ENCODE measurements at places on chromosomes 5 and 9.

GRCh38 chr5:73180566-73180965, 7.6 kb downstream of the TMEM174 start:
- DNase-seq, result no peak

GRCh38 chr5:72282878-72283277, 37.2 kb downstream of the MRPS27 start:
- DNase-seq, result peak; percentile 53

DNA sequence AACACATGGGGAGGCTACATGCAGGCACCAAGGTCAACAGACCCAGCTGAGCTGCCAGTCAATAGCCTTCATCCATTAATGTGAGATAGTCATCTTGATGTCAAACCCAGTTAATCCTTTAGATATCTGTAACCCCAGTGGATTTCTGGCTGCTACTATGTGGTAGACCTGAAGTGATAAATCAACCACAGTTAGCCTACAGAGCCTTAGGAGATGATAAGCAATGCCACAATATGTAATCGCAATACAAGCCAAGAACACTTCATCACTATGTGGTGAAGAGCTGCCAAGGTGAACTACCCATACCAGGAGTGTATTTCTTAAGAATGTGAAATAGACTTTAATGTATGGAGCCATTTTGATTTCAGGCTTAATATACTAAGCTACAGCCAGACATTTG, 1175.5 kb downstream of the DTWD2 start:
- DNase-seq, result no peak

- no peak for DNase-seq
Observed at GRCh38 chr9:87479801-87480201, 17.9 kb upstream of the DAPK1 start.

GRCh38 chr9:120893611-120894307, 16.8 kb upstream of the PHF19 start:
- DNase-seq, result no peak

GRCh38 chr9:78383130-78383529, 86.2 kb downstream of the PSAT1 start:
- DNase-seq, result peak; percentile 13

All from cardiac fibroblast (primary cell).